ENCODE measurements at places on chromosomes 12 and 14.

GRCh38 chr14:56195704-56196103, 77.5 kb downstream of the PELI2 start:
- peak; percentile 78 for DNase-seq

- no peak for DNase-seq
Observed at GRCh38 chr14:100359881-100360280, 36.7 kb downstream of the SLC25A47 start.

DNA sequence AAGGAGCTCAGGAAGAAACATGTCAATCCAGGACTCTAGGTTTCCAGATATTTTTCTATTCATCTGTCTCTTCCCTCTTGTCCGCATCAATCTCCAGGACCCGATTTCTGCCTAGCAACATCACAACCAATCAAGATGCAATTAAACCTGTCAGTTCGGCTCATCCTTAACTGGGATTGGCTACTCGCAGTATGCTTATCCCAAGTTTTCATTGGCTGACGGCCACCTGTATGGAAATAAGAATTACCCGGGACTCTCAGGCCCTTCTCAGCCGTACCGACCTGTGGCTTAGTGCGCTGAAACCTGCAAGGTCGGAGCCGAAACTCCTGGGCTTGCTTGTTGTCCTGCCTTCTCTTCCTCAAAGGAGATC, 20.4 kb upstream of the ATP5MC2 start:
- DNase-seq = peak; percentile 87

- no peak for DNase-seq
Observed at GRCh38 chr14:99655521-99655920, 10.6 kb downstream of the HHIPL1 start.

DNA sequence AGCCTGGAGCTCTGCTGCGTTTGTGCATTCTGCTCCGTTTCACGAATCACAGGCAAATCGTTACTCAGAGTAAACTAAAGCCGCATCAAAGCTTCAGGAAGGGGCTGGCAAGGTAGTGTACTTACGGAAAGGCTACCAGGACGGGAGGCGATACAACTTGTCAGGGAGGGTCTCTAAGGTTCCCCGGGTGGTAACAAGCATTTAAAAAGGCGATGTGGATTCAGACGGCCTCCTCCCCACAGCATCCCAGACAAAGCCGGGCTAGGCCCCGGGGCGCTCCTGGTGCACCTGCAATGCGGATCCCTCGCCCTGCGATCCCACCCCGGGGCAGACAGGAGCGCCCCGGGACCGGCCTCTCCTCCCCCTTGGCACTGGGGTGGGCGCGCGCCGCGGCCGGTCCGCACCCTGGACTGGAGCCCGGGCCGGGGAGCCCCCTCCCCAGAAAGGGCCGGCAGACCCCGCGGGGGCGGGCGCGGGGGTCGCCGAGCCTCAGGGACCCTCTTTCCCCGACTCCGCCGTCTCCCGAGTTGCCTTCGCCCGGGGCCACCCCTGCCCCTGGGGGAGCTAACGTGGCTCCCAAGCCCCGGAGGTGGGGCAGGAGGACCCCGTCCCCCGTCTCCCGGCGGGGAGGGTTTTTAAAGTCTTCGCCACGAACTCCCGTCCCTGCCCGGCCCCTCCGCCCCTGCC, 718 bp downstream of the CCDC92 start:
- peak; percentile 49 for DNase-seq

DNA sequence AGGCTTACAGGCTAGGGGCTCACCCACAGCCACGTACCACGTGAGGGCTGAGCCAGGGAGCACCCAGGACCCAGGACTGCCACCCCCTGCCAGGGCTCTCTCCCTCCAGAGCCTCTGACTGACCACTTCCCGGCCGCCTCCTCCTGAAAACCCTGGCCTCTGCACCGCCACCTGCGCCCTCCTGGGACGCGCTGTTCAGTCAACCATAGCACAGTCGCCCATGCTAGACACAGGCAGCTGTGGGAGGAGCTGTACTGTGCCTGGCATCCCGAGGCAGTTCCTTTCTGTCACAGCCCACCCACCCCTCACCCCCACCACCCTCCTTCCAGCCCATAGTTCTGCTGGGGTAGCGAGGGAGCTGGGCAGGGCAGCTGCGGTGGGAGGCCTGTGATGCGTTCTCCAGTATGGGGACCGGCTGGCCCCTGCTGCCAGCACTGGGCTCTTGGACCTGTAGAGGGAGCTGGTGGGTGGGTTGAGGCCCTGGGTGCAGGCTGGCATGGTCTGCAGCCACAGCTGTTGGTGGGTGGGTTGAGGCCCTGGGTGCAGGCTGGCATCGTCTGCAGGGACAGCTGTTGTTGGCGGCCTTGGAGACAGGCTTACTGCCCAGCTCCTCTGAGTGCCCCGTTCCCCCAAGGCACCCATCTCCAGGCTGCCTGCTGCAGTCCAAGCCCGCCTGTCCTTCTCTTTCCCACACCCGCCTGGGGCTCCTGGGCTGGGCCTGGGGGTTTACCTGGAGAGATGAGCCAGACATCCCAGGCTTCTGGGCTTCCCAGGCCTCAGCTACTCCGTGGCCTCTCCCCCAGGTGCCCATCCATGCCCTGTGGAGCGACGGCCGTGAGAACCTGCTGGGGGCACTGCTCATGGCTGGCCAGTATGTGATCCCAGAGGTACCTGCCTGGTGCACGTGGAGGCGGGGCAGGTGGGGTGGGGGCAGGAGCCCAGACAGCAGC, 11.5 kb downstream of the ASPG start:
- DNase-seq = no peak

DNA sequence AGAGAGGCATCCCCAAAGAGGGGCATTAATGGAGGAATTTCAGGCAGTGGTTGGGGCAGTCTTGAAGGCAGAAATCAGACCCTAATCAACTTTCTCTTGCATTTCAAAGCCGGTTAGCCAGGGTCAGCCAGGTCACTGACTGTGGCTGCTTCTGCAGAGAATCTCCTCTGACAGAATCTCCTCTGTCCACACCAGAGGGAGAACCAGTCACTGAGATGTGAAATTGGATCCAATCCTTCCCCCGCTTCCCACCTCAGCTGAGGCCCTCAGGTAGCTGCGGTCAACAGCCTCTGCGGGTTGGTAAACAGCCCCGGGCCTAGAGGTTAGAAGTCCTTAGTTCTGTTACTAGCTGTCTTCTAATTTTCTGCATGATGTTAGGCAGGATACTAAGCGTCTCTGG, 39.8 kb upstream of the NUAK1 start:
- no peak for DNase-seq

GRCh38 chr12:67761566-67761965, 113.0 kb downstream of the DYRK2 start:
- no peak for DNase-seq

DNA sequence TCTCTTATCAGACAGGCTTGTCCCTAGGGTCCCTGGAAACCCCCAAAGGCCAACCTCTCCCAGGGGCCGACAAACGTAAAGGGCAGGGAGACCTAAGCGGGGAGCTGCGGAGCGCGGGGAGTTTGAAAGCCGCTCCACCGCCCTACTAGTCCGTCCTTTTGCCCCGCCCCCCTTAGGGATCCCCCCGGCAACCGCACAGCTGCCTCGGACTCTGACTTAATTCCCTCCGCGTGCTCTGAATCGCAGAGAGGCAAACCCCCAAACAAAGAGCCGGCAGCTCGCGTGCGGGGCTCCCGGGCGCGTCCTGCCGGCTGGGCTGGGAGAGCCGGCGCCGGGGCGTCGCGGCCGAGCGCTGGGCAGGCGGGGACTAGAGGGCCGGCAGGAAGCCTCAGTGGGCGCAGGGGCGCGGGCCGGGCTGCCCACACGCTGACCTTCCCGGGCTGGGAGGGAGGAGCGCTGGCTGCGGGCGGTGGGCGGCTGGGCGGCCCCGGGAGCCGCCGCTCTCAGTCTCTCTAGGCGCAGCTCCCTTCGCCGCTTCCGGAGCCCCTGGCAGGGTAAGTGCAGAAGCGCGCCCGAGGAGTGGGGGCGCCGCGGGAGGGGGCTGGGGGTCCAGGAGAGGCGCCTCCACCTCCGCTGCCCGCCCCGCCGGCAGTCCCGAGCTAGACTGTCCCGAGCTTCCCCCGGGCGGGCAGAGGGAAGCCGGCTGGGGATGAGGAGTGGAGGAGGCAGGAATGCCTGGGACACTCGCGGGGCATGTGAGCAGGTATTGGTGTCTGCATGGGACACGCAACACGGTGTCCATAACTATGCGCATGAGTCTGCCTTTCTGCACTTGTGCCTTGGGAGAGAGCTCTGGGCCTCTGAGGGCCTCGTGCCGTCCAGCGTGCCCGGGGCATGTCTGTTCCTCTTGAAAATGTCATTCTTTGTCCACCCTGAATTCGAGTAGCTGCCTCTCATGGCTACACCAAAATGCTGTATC, at the start of gene TSPAN11:
TSS of gene TSPAN11 (plus strand) at position 506 of the 979 bp plus-strand sequence. CDS start 27,244 bp downstream, outside the sequence.
- DNase-seq = peak; percentile 46

Measured in Daoy (cell line).